EH (cell line): ENCODE measurements at places on chromosomes 7 and 10.

DNA sequence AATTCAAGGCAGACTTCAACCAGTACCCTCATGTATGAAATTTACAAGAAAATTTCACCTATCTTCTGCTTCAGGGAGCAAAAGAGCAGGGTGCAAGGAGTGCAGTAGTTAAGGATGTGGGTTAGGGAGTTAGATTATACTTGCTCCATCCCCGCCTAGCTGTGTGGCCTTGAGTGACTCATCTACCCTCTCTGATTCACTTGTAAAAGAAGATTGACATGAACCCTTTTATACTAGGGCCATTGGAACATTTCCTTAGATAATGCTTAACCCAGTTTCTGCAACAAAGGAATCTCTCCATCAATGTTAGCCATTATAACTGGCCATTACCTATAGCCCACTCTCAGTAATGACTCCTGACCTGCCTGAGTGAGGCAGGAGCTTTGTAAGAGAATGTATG is 10.2 kb upstream of the HSPA12A start:
- DNase-seq: no peak

DNA sequence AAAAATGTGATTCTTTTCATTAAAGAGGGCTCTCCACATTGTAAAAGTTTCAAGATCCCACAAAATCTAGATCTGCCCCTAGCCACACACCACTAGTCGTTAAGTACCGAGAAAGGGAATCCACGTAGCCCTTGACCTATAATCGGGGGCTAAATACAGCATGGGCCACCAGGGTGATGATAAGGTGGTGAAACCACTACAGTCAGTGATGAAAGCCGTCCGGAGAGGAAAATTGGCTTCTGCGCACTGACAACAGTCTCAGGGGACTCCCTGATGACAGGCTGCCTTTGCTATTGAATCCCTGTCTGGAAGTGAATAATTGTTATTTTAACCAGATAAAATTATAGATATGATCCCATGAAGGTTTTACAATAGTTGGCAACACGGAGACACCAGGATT is 4.6 kb downstream of the TECTB start:
- no peak for DNase-seq

DNA sequence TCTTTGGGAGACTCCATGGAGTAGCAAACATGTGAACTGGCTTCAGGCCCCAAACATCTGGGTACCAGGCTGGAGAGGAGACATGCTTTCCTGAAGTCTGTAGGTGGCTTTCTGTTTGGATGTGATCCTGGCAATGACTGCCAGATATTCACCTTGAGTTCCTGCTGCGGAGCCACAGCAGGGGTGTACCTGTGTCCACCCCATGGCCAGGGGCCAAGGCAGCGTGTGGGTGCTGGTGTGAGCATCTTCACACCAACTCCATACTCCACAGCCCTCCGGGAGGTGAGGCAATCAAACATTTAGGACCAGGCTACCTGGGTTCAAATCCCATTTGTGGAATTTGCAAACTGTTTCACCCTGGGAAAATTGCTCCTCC is 113.0 kb downstream of the ADCY1 start:
- no peak for DNase-seq

- no peak for DNase-seq
Measured at GRCh38 chr10:1217237-1217587, 161.0 kb downstream of the WDR37 start.

DNA sequence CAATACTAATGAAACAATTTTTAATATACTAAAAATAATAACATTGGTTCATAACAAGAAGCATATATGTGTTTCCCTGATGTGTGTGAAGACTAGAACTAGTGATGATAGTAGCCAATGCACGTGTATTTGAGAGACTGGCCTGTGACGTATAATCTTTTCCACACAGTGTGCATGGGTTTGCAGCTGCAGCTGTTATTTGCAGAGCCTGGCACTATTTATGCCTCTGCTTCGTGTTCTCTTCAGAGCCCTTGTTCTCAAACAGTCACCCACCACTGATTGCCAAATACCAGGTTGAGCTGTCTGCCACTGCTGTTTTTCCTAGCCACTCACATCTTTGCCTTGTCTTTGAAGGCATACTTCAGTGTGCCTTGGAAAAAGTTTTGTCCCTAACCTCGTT is 531.7 kb downstream of the ETV1 start:
- DNase-seq: no peak

GRCh38 chr10:90226517-90226916 is 525.1 kb downstream of the KIF20B start:
- DNase-seq: no peak

GRCh38 chr7:121385800-121386179 is 10.3 kb downstream of the FAM3C start:
- DNase-seq: no peak

- DNase-seq: no peak
Measured at GRCh38 chr10:52900593-52900992, 128.0 kb upstream of the MBL2 start.

GRCh38 chr10:129038522-129038921 is 428.5 kb upstream of the MGMT start:
- DNase-seq: no peak

- peak; percentile 71 for DNase-seq
Measured at GRCh38 chr10:110947061-110947595, 27.7 kb downstream of the SHOC2 start.

DNA sequence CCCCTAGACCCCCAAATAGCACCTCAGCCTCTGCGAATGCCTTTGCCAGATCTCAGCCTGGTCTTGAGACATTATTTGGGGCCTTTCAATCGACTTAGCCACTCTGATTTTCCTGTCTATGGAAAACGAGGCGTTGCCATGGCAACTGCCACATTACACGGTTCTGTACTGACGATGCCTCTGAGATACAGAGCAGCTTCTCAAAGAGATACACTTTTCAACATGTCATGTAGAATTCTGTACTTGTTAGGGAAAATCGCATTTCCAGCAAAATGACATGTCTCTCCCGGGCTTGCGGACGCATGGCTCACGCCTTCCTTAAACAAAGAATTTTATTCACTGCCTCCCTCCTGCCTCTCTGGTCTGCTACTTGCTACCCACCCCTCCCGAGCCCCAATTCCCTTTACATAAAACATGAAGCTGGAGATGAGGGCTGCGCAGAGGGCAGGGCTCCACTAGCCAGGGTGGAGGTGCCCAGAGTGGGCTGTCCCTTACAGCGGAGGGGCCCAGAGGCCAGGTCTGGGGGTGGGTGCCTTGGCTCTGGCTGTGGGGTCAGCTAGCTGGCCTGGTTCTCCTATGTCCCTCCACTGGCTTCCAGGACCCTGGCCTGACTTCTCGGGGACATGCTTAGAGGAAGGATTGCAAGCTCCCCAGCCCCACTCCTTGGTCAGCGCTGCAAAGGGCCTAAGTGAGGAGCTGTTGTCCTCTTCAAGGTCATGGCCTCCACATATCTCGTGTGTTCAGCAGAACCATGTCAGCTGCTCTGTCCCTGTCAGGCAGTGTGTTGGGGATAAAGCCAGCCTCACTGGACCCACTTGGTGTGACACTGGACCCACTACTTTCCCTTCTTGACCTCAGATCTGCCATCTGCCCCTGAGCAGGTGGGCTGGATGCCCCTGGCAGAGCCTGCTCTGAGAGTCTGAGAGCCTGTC is 342.5 kb downstream of the RPS24 start:
- no peak for DNase-seq

DNA sequence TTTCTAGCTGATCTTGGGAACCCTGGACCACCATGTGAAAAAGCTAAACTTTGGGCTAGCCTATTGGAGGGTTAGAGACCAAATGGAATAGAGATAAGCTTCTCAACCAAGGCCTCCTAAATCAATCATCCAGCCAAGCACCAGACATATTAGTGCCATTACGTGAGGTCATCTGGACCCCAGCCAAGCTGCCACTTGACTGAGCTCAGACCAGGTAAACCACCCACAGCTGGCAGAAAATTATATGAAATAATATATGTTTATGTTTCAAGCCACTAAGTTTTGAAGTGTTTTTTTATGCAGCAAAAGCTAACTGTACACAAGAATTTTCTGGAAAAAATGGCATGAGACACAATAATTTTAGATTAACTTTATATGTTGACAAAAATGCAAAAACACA is 82.6 kb upstream of the PCGF5 start:
- no peak for DNase-seq

DNA sequence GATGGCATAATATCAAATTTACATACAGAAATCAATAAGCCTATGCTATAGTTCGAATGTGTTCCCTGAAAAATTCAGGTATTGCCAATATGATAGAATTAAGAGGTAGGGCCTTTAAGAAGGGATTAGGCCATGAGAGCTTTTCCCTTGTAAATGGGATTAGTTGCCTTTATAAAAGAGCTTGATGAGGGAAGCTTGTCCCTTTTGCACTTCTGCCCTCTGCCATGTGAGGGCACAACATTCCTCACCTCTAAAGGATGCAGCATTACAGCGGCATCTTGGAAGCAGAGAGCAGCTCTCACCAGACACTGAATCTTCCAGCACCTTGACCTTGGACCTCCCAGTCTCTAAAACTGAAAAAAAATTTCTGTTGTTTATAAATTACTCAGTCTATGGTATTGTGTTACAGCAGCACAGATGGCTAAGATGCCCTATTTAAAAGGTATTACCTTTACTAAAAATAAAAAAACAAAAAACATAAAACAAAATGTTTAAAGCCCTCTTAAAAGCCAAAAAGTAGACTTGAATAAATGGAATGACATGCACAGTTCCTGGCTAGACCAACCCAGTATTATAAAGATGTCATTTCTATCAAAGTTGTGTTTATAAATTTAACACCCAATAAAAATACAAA is 909.6 kb downstream of the REEP3 start:
- DNase-seq: peak; percentile 18

- DNase-seq: no peak
Measured at GRCh38 chr7:51326656-51327286, 10.2 kb upstream of the COBL start.
